Tibial nerve (tissue), 4 donors: ENCODE measurements at places on chromosomes 2 and 18. TPM values are rescaled to one million over a fixed set of nuclear protein-coding genes. Genes with fewer than 3 reads are reported as not detected.

GRCh38 chr2:134314202-134314601 is 60.3 kb downstream of the MGAT5 start:
- DNase-seq, result no peak

GAL3ST2 gene
- 3.9 TPM for total RNA-seq

GRCh38 chr2:158497486-158497885 is 40.7 kb downstream of the PKP4 start:
- DNase-seq, result no peak

GRCh38 chr2:24214880-24215279 is 40.0 kb downstream of the FAM228A start:
- DNase-seq, result no peak

GRCh38 chr2:229376866-229377265 is 105.8 kb upstream of the PID1 start:
- DNase-seq, result no peak
